NK-92 treated with Interleukin-12 subunit alpha and Interleukin-12 subunit beta, amount 100 ng/mL, for 24 hours (cell line): ENCODE measurements at places on chromosomes 5 and 9.

GRCh38 chr5:127844581-127845021, 141.4 kb downstream of the CCDC192 start:
- no peak for DNase-seq

DNA sequence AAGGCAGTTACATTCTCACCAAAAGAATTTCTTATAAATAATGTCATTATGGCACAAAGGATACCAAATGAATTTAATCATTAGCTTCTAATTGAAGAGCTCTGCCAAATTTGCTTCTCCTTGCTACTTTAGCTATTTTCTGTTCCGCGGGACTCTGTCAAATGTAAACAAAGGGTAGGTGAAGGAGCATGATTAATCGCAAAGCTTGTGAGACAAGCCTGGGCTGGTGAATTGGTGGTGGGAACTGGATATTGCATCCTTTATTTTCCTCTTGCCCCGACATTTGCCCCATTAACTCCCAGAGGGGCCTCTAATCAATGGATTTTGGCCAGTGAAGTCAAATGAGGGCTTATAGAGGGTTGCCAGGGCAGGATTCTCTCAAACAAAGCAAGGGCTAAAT, 234.2 kb upstream of the RFX3 start:
- DNase-seq = no peak

DNA sequence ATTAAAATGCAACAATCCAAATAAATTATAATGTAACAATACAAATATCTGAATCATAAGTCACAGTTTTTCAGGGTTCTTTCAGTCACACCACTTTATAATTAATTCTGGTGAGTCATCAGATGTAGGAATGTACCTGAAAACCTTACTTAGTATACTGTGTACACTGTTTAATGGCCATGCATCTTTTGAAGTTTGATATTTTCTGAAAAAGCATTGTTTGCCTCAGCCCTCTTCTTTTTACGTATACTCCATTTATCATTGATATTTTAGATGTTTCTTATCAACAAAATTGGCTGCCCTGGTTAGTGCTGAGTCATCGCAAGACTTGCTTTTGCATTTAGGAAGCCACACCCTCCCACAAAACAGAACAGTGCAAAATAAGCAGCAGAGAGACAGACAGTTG, 218.6 kb downstream of the PJA2 start:
- no peak for DNase-seq

GRCh38 chr5:124021776-124022175, 509.8 kb downstream of the CSNK1G3 start:
- DNase-seq = no peak

DNA sequence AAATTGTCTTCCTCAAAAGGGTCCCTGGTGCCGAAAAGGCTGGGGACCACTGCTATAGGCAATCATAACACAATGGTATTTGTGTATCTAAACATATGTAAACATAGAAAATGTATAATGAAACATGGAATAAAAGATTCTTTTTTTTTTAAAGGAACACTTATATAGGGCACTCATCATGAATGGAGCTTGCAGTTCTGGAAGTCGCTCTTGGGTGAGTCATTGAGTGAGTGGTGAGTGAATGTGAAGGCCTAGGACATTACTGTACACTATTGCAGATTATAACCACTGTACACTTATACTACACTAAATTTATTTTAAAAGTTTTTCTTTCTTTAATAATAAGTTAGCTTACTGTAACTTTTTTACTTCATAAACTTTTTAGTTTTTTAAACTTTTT, 176.4 kb downstream of the ARRDC3 start:
- no peak for DNase-seq

GRCh38 chr9:134800791-134801339, 79.7 kb upstream of the FCN2 start:
- DNase-seq = no peak

DNA sequence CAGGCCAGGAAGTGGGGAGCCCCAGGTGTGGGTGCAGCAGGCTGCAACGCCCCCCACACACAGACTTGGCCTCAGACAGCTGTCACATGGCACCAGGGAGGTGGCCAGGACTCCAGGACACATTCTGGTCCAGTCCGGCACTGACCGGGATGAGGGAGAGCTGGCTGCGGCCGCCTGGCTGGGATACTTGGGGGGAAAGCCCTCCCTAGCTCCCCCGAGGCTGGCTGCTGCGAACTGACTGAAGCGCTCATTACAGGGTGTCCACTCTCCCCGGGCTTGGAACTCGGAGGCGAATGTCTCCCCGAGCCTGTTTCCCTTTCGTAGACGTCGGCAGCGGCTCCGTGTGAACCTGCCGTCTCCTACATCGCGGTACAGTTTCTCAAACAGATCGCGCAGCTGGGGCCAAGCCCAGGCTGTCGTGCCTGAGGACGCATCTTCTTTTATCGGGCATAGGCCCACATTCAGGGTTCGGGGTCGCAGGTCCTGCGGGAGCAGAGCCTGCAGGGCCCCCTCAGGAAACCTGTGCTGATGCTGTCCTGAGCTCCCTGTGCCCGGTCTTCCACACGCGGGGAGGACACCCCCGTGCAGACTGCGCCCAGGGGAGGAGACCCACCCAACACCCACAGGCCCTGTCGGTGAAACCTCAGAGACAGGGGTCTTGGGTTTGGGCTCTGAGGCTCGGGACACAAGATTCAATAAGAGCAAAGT, 19.8 kb downstream of the NACC2 start:
- no peak for DNase-seq

DNA sequence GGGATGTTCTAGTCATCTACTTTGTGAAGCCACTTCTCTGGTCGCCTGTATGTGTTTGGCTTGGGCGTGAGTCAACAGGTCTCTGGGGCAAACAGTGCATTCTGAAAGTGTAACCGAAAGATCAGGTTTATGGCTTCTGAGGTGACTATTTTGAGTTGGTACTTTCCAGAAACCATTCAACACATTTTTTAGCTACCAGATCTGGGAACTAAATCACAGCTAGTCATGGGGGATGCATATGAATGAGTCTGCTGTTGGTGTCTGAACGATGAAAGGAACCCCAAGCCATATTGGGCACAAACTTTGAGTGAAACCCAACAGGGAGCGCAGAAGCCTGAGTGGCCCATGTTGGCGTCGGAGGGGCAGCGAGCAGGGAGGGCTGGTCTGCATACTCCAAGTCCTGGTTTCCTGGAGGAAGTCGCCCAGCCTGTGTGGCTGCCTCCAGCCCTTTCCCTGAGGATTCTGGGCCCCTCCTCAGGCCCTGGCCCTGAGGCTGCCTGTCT, 35.3 kb downstream of the UBE2QL1 start:
- DNase-seq = no peak

DNA sequence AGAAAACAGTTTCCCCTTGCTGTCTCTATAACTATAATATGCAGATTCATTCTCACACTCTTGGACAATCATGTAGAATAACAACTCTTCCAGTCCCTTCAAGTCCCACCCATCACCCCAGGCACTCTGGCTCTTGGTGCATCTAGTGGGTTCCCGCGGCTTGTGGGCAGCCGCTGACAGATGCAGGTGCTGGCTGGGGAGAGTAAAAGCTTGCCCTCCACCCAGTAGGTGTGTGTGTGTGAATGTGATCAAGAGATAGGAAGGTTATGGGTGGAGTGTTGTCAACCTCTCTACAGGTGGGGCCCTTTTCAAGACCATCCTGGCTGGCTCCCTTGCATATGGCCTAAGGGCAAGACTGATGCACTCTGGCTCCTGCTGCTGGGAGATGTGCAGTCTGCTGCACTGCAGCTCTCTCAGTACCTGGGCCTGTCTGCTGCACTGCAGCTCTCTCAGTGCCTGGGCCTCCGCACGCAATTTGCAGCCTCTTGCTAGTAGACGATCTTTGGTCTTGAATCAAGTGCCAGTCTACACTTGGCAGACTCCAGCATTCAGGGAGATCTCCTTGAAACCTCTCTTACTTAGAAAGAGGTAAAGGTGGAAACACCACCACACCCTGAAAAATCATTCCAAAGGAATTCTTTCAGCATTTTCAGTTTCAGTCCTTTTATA, 189.7 kb upstream of the GDNF start:
- DNase-seq = no peak

- DNase-seq = no peak
Observed at GRCh38 chr9:2765250-2765880, 48.1 kb downstream of the KCNV2 start.

DNA sequence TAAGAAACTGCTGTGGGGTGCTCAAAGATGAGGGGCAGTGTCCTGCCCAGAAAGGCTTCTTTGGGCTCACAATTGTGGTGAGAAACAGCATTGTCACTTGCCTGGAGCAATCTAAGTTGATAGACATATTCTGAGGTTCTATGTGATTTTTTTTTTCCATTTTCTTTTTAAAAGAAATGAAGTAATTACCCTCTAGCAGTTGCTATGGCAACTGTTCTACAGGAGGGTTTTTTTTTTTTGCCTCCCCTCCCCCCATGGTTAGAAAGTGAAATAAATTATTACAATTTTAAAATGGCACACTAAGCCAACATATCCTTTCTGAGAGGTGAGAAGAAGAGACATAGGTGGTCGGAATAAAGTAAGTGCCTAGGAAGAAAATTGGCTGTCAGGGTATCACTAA, 127.0 kb downstream of the UNC13B start:
- DNase-seq = no peak

DNA sequence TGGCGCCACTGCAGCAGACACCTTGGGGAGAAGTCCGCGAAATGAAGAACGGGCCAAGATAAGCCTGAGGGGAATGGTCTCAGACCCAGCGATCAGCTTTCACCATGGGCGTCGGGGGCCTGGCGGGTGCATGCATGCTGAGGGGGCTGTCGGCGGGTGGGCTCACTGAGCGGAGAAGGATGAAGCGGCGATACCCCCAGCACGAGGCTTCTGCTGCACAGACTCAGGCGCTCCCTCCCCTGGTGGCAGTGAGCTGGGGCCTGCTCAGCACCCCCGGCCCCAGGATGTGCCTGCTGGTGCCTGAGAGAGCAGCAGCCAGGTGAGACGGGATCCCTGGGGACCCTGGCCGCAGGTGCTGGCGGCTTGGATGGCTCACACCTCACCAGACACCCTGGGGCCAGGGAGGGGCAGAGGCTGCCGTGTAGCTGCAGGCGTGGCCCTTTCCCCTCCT, 31.2 kb downstream of the CEP72 start:
- DNase-seq = no peak

- no peak for DNase-seq
Observed at GRCh38 chr5:68010740-68011139, 204.8 kb upstream of the PIK3R1 start.

DNA sequence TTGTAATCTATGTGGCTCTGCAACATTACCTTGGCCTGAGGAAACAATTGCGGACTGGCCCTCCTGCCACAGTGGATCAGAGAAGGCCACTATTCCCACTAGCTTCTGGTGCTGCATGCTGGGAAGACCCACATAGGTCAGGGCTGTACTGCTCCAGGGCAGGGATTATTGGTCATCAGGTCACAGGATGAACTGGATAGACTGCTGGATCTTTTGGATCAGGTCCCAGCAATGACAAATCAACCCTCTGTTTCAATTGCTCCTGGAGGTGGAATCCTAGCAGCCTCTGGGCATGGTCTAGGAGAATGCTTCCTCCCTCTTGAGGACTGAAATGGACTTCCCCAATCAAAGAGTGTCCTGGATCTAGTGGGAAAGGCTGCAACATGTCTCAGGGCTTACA, 66.7 kb upstream of the PHF24 start:
- DNase-seq = no peak

DNA sequence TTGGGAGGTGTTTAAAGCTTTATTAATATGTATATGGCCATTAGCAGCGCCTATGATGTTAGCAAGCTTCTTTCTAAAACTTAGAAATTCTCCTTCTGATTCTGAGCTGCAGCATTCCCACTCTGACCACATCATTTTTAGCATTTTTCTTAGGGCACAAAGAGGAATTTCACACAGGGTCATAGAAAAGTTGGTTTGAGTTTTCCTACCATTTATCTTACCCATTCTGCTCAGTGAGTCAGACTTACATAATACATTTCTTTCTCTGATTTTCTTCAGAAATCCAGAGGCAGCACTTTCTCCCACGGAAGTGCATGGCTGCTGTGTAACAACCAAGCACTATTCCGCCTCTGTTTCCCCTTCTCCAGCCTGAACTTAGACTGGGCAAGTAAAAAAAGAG, 246.6 kb downstream of the ARL15 start:
- no peak for DNase-seq

DNA sequence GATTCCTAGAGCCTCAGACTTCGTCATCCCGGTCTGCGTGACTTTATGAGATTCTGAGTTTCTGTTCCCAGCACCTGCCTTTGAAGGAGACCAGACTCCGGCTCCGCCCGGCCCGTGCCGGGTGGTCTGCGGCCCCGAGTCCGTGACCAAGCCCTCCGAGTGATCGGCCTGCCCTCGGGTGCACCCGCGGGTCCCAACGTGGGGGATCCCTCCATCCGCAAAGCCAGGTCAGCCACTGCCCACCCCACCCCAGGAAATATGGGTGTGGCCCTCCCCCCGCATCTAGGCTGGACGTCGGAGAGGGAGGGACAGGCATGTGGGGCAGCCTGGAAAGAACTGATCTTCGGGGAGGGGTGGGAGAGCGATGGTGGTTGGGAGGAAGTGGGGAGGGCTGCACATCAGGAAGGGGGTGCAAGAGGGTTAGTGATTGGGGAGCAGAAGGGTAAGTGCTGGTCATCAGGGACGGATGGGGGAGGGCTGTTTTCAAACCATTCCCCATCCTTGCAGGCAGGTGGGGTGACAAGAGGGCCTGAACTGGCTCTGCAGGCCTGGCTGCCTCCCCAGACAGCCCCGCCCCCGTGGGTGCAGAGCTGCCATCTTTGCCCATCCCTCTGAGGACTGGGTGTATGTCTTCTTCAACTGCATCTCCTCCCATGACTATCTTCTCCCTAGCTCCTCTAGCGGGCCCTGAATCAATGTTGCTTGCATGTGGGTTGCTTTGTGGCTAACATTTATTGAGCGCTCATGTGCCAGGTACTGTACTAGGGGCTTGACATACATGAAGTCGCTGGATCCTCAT, 747 bp downstream of the LRSAM1 start:
- peak; percentile 48 for DNase-seq

- DNase-seq = no peak
Observed at GRCh38 chr5:31855134-31856040, 216.5 kb downstream of the PDZD2 start.

DNA sequence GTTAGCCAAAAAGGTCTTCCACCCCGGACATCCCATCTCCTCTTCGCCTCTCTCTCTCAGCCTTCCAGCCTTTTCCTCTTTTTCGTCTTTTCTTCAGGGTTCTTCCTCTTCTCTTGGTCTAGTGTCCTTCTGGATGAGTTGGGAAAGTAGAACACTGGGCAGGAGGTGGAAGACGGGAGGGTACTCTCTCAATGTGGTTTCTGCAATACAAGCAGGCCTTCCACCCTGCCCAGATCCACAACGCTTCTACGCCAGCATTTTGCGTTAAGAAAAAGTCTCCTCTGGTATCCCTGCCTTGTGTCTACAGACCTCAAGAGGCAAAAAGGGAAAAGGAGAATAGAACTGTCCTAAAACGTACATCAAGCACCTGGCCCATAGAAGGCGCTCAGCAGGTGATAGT, 587.8 kb downstream of the BNC2 start:
- no peak for DNase-seq
